ENCODE measurements at places on chromosomes 7 and 10.
A peak's percentile ranks its signal among the peaks of the same experiment; 100 is the strongest.

DNA sequence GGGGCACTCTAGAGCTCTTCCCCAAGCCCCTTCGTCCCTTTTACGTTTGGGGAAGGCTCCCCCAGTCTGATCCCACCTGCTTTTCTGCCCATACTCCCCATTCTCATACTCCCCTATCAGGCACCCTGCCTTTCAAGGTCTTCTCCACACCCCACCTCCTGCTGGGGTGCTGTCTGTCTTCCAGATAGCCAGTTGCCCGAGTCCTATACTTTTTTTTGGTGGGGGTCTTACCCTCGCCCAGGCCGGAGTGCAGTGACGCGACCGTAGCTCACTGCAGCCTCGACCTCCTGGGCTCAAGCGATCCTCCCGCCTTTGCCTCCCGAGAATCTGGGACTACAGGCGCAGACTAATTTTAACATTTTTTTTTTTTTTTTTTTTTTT lies 775 bp upstream of the ABHD11 start:
- no peak for DNase-seq

- DNase-seq: no peak
Observed at GRCh38 chr10:71090801-71091200, 121.6 kb upstream of the UNC5B start.

DNA sequence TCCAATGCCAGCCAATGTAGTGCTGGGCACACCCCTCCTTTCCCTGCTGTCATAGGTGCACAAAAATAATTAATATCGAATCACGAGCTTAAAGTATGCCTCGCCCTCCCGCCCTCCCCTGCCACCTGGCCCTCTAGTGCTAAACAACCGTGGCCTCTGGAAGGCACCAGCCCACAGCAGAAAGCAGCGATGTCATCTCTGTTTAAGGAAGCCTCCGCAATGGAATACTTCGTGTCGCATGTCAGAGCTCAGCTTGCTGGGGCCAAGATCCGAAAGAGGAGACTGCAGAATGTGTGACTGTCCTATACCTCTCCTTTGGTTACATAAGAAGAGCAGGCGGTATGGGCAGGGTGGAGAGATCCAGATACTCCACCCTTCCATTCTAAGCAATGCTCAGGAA lies 71.5 kb downstream of the RHOBTB1 start:
- no peak for DNase-seq

GRCh38 chr10:84990713-84991112 lies 662.3 kb downstream of the CCSER2 start:
- DNase-seq: no peak

DNA sequence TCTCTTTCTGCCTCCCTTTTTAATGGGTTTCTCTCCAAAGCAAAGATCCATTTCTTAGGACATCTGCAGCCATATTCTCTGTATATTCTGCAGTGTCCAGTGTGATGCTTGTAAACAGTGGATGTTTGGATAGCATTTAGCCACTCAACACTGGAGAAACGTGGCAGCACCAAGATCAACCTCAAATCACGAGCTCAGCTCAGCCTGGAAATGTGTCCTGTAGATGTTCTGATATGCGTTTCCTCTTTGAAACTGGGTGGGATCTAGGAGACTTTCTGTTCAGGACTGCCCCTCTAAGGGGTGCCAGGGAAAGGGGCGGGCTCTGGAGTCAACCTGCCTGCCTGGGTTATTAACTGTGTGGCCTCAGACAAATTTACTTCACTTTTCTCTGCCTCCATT lies 91.2 kb downstream of the NHLRC2 start:
- no peak for DNase-seq

DNA sequence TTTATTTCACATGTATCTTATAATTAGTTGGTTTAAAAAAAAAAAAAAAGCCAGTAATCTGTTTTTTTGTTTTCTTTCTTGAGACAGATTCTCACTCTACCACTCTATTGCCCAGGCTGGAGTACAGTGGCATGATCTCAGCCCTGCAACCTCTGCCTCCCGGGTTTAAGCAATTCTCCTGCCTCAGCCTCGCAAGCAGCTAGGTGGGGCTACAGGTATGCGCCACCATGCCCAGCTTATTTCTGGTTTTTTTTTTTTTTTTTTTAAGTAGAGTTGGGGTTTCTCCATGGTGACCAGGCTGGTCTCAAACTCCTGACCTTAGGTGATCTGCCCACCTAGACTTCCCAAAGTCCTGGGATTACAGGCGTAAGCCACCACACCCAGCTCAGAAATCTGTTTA lies 34.1 kb upstream of the CAPZA2 start:
- no peak for DNase-seq

DNA sequence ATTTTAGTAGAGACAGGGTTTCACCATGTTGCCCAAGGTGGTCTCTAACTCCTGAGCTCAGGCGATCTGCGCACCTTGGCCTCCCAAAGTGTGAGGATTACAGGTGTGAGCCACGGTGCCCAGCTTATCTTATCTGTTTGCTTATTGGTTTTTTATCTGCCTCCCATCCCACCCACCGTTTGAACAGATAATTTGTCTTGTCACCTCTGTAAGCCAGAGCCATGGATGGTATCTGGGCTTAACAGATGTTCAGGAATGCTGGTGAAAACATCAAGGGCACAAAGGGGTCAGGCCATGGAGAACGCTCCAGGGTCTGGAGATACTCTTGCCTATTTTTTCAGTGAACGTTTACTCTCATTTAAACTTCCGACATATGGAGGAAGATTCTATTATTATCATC lies 12.0 kb upstream of the NDST2 start:
- no peak for DNase-seq

DNA sequence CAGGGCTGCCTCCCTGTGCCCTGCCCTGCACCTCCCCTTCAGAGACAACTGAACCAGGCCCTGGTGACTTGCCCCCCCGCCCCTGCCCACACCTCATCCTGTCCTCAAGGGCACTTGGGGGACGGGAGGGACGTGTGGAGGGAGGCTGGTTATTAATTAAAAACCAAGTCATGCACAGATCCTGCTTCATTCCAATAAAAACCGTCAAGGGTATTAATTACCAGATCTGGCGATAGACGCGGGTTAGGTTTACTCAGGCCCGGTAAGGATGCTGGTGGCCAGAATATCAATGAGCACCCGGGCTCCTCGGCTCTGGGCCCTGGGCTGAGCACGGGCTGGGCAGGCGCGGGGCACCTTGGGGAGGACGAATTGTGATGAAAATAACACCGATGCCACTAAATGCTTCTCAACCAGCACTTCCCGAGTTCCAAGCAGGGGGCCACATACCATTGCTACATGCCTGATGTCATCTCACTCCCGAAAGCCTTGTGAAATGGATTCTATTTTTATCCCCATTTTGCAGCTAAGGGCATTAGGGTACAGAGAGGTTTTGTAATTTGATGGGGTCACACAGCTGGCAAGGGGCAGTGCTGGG lies 24.5 kb upstream of the GTF2IRD1 start:
- peak; percentile 88 for DNase-seq

DNA sequence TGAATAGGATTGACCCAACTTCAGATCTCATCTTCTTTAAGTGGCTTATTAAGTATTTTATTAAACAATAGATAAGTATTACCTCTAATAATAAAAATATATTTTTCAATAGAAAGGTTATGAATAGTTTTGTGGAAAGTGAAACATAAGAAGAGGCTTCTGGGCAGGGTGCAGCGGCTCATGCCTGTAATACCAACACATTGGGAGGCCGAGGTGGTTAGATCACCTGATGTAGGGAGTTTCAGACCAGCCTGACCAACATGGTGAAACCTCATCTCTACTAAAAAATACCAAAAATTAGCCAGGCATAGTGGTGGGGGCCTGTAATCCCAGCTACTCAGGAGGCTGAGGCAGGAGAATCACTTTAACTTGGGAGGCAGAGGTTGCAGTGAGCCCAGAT lies 26.5 kb downstream of the GPR85 start:
- no peak for DNase-seq

Measured in mesenchymal stem cell (in vitro differentiated cells and primary cell).